ENCODE measurements at places on chromosomes 3 and 15.

GRCh38 chr3:165254812-165255211 is 58.6 kb upstream of the SLITRK3 start:
- DNase-seq, result peak; percentile 6

- DNase-seq, result no peak
Measured at GRCh38 chr3:13860001-13860400, 19.9 kb downstream of the WNT7A start.

DNA sequence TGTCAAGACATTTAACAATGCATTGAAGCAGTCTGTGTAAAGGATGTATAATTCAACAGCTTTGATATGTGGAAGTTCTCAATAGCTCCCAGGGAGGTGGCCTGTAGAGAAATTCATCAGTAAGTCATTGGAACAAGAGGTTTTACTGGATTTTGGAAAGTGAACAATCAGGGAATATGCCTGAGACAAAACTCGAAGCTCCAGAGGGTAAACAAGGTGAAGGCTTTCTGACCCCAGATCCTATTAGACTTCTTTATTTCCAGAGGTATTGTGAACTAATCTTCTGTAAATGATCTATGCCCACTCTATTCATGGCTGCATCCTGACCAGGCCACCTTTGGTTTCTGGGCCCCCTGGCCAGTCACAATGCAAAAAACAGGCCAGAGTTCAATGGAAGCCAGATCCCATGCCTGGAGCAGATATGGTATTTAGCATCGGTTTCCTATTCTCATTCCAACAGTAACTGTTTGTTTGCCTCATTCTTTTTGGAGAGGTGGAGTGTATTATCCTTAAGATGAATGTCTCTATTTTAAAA is 177.3 kb downstream of the SATB1 start:
- no peak for DNase-seq

DNA sequence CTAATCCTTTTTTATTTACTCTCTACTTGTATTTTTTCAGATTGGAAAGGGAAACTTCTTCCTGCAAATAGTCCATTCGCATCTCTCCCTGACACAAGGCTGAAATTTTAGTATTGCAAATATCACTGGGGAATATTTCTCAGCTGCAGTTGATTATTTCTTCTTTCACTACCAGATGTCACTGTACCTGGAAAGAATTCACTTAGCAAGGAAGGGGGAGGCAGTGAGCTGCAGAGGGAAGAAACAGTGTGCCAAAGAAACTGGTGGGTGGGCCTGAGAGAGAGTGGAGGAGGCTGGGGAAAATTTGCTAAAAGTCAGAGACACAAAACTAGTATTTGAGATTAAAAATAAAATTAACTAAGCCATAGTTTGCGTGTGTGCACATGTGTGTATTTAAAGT is 142.3 kb upstream of the STT3B start:
- no peak for DNase-seq

DNA sequence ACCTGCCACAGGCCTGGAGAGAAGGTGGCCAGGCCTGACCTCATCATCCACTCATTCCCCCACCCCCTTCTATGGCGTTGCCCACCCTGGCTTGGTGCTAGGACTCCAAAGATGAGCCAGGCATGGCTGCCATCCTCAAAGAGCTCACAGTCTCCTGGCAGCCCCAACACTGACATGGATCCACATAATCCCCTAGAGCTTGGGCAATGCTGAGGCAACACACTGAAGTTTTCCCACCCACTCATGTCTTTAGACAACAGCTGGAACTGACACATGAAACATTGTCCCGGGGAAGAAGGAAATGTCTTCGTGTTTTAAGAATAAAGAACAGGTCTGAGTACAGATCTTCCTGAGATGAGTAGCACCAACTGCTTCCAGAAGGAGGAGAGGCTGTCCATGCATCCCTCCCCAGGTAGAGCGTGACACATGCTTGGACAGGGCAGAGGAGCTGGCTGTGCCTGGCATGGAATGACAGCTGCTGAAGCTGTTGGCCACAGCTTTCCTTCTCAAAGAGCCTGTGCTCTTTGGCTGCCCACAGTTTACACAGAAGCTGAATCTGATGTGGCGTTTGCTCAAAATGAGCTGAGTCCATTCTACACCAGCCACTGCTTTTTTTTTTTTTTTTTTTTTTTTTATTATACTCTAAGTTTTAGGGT is 70.1 kb downstream of the HOMER2 start:
- no peak for DNase-seq

DNA sequence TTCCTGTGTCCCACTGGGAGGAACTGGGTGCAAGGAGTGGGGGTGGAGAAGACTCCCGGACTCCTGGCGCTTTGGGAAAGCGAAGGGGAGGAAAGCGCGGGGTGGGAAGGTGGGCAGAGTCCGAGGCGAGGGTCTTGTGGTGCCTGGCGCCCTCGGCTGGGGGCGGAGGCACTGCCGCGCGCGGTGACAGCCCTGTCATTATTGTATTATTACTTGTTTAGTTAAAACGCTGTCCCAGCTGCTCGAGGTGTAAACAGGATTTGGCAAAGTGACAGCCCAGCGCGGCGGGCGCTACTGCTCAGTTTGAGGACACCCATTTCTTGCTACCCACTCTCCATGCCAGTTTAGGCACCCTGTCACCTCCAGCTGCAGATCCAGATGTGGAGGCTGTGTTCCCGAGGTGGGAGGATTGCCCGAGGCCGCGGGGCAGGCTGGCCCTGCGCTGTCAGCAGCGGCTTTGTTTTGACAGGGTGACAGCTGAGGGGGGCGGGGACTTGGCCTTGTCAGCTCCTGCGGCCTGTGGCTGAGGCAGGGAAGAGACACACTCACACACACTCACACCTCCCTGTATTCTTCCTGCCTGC is 1.0 kb downstream of the KAT2B start:
- peak; percentile 85 for DNase-seq
